CD4-positive, CD25-positive, alpha-beta regulatory T cell (primary cell): ENCODE measurements at places on chromosomes 12 and 14.

GRCh38 chr14:59439256-59439965 is 25.8 kb downstream of the GPR135 start:
- no peak for DNase-seq

GRCh38 chr14:74586681-74587362 is 25.2 kb downstream of the LTBP2 start:
- no peak for DNase-seq

- DNase-seq = no peak
Observed at GRCh38 chr12:52027085-52027843, 20.5 kb downstream of the TAMALIN start.

DNA sequence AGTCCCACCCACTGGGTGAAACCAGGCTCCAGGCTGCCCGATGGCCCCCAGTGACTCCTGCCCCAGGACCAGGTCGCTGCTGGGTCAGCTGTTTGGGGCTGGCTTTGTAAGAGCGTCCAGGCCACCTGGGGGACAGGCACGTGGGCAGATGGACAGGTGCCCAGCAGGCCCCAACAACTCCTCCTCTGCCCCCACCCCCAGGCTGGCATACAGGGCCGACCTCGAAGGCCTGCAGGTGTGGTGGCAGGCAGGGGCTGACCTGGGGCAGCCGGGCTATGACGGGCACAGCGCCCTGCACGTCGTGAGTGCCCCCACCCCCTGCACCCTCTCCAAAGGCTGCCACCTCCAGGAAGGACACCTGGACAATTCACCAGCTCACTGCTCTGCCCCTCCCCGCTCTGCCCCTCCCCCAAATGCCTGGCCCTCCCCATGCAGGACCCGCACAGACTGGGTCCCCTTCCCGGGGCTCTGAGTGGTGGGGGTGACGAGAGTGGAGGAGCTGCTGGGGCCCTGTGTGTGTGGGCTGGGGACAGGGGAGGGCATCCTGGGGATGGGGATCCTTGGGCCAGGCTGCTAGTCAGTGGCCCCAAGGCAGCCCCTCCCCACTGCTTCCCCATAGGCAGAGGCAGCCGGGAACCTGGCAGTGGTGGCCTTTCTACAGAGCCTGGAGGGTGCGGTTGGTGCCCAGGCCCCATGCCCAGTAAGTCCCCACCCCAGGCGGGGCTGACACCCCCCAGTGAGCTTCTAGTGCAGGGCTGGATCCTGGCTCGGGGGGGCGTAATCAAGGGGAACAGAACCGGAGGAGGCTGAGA is 26.0 kb downstream of the ASPG start:
- DNase-seq = no peak

DNA sequence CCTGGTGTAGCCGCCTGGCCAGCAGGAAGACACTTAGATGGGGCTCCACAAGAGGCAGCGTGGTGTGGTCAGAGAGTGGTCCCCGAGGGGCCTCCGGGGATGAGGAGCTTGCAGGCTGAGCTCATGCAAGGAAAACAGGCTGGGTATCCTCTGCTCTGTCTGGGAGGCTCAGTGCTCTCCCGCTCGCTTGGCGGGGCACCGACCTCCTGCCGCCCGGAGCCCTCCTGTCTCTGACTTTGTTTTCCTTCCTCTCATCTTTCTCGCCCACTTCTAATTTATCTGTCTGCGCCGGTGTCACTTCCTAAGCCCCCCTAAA is 31.3 kb upstream of the DLK1 start:
- DNase-seq = no peak

- no peak for DNase-seq
Observed at GRCh38 chr14:101827286-101827685, 65.8 kb downstream of the PPP2R5C start.

GRCh38 chr12:131895640-131896079 is 1.2 kb downstream of the ULK1 start:
- no peak for DNase-seq

GRCh38 chr14:55816225-55816624 is 236.2 kb downstream of the KTN1 start:
- no peak for DNase-seq

DNA sequence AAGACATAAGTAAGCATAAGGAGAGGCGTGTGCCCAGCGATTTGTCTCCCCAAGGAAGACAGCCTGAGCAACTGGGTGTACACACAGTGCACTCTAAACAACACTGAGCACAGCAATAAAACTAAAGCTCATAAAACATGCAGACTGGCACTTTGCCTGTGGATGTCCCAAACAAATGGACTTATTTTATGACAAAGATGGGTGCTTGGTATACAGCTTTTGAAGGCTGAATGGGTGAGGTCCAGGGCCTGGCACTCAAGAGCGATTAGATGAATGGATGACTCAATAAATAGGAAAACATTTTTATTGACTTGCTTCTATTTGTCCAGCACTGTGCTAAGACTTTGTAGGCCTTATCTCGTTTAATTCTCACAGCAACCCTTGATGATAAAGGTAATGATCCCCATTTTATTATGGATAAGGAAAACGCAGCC is 28.5 kb downstream of the LGMN start:
- DNase-seq = no peak

- DNase-seq = no peak
Observed at GRCh38 chr14:91387169-91387835, 30.3 kb downstream of the CCDC88C start.

- no peak for DNase-seq
Observed at GRCh38 chr12:57319678-57320469, 68.9 kb upstream of the STAC3 start.

DNA sequence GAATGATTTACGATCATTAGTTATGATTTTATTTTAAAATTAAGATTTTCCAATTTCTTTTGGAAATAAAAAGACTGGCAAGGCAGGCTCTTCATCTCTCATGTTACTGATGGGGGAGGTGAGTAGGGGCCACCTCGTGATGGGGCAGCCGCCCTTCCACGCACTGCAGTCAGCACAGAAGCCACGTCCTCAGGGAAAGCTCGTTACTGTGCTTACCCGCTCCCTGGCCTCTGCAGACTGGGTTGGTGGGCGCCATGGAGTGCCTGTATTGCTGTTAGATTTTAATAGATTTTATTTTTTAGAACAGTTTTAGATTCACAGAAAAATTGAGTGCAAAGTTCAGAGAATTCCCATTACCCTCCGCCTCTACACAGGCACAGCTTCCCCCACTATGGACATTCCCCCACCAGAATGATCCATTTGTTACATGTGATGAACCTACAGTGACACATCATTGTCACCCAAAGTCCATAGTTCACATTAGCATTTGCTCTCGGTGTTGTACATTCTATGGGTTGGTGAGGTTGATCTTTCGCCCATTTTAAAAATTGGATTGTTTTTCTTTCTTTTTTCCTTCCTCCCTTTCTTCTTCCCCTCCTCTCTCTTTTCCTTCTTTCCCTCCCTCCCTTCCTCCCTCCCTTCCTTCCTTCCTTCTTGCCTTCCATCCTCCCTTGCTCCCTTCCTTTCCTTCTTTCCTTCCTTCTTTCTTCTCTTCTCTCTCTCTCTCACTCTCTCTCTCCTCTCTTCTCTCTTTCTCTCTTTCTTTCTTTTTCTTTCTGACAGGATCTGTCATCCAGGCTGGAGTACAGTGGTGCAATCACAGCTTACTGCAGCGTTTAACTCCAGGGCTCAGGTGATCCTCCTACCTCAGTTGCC is 30.7 kb downstream of the ADGRD1 start:
- DNase-seq = no peak

DNA sequence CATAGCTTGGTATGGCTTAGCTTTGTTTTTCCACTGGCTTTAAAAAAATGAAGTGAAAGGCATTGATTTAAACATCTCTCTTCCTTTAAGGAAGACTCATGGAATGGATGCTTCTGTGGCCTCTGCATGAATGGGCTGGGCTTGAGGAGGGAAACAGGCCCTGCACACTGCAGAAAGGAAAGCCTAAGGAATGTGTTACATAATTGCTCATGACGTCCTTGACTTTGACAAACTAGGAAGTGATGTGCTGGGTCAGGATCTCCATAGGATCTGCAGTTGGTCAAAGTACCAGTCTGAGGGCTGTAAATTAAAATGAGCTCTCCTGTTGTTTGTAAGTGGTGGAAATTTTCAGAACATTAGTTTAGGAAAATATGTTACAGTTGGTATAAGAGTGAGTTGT is 12.7 kb downstream of the SAMD4A start:
- DNase-seq = no peak

DNA sequence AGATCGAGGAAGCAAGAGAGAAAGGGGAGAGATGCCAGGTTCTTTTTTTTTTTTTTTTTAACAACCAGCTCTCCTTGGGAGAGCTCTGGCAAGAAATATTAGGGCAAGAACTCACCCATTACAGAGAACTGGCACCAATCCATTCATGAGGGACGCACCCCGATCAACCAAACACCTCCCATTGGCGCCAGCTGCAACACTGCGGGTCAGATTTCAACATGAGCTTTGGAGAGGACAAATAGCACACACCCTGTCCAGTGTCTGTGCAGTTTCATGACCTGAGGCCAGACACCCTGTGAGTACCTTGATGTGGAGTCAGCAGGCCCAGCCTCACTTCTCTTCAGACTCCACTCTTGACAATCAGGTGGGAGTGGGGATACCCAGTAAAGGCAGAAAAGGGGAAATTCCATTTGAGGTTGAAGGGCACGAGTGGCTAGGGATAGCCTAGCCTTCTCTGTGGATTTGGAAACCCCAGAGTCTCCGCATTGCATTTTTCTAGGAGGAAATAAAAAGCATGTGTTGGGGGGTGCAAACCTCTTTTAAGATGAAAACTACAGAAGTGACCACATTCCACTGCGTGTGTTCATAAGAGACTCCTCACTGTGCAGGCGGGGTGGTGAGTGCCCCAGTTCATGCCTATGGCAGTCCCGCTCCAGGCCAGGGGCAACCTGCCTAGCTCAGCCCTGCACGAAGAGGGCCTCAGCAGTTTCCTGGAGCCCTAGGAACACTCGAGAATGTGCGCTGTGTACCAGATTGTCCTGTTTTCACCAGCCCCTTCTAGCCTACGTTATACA is 42.4 kb upstream of the GPATCH2L start:
- DNase-seq = no peak

- no peak for DNase-seq
Observed at GRCh38 chr14:73789989-73790581, 61.5 kb upstream of the PTGR2 start.

DNA sequence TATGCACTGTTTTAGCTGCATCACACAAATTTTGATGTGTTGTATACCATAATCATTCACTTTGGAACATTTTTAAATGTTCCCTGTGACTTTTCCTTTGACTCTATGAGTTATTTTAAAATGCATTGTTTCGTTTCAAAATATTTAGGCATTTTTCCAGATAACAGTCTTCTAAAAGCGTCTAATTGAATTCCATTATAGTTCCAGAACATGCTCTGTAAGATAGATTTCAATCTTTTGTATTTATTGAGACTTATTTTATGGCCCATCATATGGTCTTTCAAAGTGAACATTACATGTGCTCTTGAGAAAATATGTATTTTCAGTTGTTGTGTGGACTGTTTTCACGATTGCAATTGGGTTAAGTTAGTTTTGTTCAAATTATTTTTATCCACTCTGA is 98.7 kb upstream of the ARHGAP5 start:
- no peak for DNase-seq

GRCh38 chr12:132205271-132206045 is 61.2 kb downstream of the NOC4L start:
- DNase-seq = no peak

GRCh38 chr14:106874350-106874749 is 1348.0 kb downstream of the TMEM121 start:
- no peak for DNase-seq
